T47D (cell line): ENCODE measurements at places on chromosomes 3 and 15.
A peak's percentile ranks its signal among the peaks of the same experiment; 100 is the strongest.

GRCh38 chr3:43249405-43249804 lies 36.9 kb upstream of the SNRK start:
- no peak for DNase-seq

DNA sequence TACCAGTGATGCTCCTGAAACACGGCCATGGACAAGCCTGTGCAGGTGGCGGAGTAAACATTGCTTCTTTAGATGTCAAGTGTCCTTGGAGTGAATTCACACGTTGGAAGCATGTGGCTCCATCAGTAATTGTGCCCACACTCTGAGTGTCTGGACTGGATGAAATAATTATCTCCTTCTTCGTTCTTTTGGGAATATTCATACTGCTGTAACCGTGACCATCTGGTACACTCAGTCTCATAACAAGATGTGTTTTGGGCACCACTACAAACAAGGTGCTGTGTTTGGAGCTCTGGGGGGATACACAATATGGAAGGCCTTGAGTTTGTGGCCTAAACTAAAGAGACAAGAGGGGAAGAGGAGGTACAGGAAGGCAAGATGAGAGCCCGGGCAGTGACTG lies 165.6 kb downstream of the APBA2 start:
- DNase-seq: no peak

DNA sequence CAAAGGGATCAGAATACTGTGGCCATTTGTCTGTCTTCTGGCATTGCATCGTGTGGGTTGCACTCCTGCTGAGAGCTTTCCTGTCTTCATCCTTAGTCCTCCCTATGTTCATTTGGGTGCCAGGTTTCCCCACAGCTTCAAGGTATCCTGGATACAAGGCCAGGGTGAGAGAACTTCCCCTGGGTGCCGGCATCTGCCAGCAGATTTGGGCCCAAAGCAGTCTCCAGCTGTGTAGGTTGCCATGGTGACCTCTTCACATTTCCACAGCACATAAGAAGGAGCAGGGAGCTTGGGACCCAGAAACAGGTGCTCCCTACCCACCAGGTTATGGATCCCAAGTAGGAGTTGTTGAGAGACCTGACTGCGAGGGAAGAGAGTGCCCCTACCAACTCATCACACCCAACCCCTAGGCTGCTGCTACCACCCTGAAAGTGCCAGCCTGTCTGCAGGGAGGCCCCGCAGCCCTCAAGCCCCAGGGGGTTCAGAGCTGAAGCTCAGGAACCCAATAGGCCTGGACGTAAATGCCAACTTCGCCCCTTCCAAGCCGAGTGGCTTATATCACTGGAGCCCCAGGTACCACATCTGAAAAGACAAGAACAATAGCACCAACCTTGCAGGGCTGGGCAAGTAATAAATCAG lies 19.9 kb downstream of the TTC21A start:
- no peak for DNase-seq

GRCh38 chr3:144424606-144425005 lies 453.0 kb downstream of the DIPK2A start:
- DNase-seq: no peak

GRCh38 chr3:42544492-42545283 lies 37.1 kb downstream of the SEC22C start:
- DNase-seq: peak; percentile 78

- no peak for DNase-seq
Observed at GRCh38 chr3:183460081-183461055, 31.9 kb upstream of the MCF2L2 start.

DNA sequence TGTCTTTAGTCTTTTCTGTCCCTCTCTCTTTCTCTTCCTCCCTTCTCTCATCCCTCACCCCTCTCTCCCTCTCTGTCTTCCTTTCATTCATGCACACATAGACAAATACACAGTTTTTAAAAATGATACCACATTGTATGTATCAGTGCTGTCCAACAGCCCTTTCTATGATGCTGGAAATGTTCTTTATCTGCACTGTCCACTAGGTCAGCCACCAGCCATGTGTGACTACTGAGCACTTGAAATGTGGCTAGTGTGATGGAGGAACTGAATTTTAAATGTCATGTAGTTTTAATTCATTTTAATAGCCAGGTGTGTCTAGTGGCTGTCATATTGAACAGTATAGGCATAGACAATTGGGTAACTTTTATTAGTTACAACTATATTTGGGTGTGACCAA lies 34.9 kb downstream of the COL6A5 start:
- no peak for DNase-seq

GRCh38 chr3:133750259-133750656 lies 4.1 kb downstream of the TF start:
- DNase-seq: no peak

GRCh38 chr3:113055201-113055600 lies 64.4 kb downstream of the GTPBP8 start:
- no peak for DNase-seq

DNA sequence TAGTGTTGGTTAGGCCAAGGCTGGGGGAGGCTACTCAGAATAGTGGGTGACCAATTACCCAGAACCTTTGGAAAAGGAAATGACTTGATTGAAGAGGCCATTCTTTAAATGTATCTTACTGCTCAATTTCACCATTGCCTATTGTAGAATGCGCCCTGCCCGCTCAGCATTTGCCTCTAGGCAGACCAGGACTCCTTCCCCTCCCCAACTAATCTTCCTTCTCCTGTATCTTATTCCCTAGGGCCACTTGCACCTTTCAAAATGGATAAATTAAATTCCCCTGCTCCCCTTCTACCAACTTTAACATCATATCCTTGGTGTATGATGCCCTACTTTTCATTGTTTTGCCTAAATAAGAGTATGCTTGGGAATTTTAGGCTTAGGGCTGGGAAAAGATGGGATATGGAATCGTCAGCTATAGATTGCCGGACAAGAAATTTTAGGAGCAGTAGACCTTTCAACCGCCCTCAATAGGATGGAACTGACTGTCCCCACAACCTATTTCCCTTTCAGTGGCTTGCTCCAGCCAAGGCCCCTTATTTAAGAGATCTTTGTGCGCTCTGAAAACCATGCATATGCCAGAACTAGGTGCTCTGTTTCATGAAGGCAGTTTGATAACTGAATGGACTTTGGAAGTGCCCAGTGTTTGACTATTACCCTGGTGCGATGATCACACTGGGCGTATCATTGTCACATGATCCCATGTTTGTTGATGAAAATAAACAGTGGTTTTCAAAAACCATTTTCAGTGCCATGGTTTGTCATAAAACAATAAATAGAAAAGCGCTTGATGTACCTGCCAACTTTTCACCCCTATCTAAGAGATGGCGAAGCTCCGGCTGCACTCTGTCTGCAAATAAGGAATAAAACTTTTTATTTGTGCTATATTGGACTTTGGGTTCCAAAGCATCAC lies 74.3 kb upstream of the TSEN2 start:
- no peak for DNase-seq

GRCh38 chr3:122481390-122481789 lies 33.3 kb downstream of the KPNA1 start:
- DNase-seq: no peak

DNA sequence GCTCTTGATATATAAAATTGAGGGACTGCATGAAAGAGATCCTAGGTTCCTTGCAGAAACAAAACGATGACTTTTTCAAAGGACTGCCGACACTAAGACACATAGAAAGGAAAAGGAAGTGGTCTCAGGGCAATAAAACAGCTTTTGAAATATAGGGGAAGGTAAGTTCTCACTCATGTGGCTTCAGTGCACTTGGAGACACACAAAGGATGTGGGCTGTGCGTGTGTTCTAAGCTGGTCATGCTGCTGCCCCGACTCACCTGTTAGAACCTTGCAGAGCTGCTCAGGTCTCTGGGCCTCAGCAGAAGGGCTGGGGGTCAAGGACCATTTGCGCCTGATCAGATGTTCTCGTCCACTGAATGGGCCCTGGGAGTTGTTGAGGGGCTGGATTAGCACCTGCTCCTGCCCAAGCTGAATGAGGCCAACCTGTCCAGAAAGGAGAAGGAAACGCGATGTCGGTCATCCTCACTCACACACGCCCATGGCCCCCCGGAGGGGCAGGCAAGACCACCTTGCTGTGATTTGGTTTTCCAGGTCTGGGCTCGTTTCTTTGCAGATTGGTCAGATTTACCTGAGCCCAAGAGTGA lies 11.1 kb downstream of the ADAMTS17 start:
- no peak for DNase-seq

GRCh38 chr15:95448531-95449229 lies 881.8 kb upstream of the NR2F2 start:
- no peak for DNase-seq

GRCh38 chr3:120797857-120798256 lies 55.3 kb downstream of the GTF2E1 start:
- DNase-seq: no peak

- no peak for DNase-seq
Observed at GRCh38 chr3:172182797-172183196, 143.4 kb downstream of the FNDC3B start.

GRCh38 chr3:120756061-120756460 lies 13.5 kb downstream of the GTF2E1 start:
- no peak for DNase-seq

- no peak for DNase-seq
Observed at GRCh38 chr3:103918336-103918735, 1448.4 kb upstream of the ALCAM start.

DNA sequence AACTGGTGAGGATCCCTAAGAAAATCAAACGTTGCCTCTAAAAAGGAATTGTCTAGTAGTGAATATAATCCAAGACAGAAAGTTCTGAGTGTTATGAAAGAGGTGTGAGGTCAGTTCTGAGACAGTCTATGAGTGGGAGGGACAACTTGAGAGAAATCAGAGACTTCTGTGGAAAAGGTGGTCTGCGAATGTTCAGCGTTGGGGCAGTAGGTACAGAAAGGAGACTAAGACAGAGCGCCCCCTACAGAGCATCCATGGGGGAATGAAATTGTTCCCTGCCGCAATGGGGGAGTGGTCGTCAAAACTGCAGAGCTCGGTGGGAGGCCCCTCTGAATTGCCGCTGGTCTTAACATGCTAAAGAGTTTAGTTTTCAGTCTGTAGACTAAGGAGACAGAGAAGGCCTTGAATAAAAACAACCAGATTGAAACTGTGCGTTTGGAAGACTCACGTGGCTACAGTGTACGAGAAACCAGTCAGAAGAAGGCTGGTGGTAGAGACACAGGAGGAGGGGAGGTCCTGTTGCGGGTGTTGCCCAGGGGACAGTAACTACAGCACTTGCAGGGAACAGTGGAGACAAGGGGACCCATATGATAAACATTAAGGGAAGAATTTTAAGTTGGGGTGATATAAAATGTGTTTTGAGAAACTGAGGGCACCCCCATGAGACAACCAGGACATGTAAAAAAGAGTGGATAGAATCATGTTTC lies 6.9 kb downstream of the TNIK start:
- no peak for DNase-seq

DNA sequence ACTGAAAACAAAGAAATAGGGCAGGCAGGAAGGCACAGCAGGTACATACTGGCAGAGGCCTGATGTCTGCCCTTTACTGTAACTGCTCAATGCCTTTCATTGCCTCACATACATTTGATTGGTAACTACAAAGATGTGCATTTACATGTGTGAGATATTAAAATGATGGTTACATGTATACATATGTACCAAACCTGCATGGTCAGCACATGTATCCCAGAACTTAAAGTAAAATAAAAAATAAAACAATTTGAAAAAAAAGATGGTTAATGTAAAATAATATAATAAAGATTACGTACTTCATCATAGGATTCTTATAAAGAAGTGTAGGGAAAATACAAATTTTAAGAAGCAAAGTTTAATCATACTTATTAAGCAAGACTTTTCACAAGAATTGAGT lies 15.1 kb downstream of the SSR3 start:
- no peak for DNase-seq

DNA sequence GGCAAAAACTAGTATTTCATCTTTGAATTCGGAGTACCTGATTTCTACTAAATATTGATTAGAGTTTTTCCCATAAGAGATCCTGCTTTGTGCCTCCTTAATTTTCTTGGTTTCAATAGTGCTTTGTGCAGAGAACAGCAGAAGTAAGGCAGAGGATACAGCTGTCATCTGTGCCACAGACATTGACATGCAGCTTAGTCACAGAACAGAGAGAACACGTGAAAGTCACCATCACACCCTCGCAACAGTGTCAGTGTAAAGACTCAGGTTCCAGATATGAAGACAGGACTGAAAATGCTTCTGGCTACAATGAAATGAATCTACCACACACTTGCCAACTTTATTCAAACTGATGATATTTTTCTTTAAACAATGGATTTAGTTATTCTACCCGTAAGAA lies 942.8 kb upstream of the CFAP20DC start:
- DNase-seq: no peak

GRCh38 chr3:36743826-36744225 lies 20.5 kb downstream of the DCLK3 start:
- no peak for DNase-seq

DNA sequence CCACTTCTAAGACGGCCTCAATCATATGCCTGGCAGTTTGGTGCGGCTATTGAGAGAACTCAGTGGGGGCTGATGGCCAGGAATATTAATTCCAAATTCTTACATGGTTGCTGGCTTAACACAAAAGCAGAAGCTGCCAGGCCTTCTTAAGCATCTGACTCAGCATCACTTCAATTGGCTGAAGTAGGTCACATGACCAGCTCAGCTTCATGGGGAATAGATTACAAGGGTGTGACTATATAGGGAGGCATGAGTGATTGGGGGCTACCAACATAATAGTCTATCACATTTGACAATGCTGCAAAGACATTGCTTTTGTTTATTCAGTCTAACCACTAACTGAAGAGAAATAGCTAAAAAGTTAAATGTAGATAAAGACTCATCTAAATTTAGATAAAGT lies 101.6 kb upstream of the ANKRD28 start:
- no peak for DNase-seq

GRCh38 chr3:121757087-121757811 lies 7.7 kb upstream of the GOLGB1 start:
- DNase-seq: no peak

- peak; percentile 51 for DNase-seq
Observed at GRCh38 chr3:122560680-122561079, 3.4 kb downstream of the PARP9 start.

DNA sequence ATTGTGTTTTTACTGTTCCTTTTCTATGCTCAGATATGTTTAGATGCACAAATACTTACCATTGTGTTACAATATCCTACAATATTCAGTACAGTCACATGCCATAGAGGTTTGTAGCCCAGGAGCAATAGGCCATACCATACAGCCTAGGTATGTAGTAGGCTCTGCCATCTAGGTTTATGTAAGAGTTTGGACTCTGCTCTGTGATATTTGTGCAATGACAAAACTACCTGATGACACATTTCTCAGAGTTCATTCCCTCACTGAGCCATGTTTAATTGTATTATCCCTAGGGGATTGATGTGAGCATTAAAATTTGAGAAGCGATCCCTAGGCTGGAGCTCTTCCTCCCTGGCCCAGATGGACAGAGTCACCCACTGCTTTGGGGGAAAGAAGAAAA lies 270.0 kb upstream of the PROK2 start:
- DNase-seq: no peak
